ENCODE measurements at places on chromosomes 7 and 10.

DNA sequence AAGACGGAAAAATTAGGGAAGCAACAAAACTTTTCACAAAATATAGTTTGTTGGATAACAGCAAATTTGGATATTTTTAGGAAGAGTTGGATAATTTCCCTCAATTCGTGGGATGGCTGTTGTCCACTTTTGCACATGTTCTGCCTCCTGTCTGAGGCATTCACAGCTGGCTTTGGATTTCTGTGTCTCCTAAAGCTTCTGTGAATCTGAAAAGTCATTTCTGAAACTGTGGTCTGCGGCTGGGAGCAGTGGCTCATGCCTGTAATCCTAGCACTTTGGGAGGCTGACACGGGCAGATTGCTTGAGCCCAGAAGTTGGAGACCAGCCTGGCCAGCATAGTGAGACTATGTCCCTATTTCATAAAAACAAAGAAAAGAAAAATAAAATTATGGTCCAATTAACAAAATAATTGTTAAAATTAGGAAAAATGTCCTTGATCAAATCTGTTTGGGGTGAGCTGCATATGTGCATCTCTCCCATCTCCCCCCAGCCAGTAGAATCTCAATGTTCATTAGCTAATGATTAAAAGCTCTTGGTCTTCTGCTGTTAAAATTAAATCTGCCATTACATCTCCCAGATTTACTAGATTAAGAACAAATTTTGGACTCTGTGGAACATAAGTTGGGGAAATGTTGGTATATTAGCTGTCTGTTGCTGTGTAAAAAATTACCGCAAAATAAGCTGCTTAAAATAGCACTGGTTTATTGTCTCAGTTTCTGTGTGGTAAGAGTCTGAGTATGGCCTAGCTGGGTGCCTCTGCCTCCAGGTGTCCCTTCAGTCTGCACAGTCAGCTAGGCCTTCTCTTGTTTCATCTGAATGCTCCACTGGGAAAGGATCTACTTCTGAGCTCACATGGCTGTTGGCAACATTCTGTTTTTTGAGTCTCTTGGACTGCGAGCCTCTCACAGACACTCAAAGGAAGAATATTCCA, 332.0 kb upstream of the FZD1 start:
- no peaks in the 10 kb centered on the region for H3K4me1 ChIP-seq
- no peak overlapping the region for H3K27ac ChIP-seq
- DNase-seq: no peak
- no peaks in the 10 kb centered on the region for H3K36me3 ChIP-seq

- no peak overlapping the region for H3K4me3 ChIP-seq
- DNase-seq: no peak
- no peaks in the 10 kb centered on the region for H3K4me1 ChIP-seq
- H3K27ac ChIP-seq: no peak overlapping the region
These were observed 181.5 kb upstream of the TRIM24 start for GRCh38 chr7:138278601-138279000.

DNA sequence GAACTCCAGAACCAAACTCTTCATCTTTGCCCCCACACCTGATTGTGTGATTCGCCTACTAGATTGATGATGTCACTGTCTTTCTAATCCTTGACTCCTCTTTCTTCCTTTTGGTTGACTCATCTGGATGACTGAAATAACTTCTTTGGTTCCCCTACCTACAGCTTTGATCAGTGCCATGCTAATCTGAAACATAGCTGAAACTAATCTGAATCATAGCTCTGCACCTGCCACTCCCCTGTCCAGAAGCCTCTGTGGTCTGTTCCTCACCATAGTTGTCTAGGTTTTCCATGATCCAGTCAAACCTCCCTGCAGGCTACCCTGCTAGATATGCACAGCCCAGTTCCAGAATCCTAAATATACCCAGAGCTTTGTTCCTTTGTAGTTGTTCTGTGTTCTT, 51.9 kb downstream of the ZNF365 start:
- no peaks in the 10 kb centered on the region for H3K27me3 ChIP-seq
- no peaks in the 10 kb centered on the region for H3K4me1 ChIP-seq
- H3K4me3 ChIP-seq: no peak overlapping the region
- H3K36me3 ChIP-seq: no peaks in the 10 kb centered on the region
- no peak overlapping the region for H3K27ac ChIP-seq

DNA sequence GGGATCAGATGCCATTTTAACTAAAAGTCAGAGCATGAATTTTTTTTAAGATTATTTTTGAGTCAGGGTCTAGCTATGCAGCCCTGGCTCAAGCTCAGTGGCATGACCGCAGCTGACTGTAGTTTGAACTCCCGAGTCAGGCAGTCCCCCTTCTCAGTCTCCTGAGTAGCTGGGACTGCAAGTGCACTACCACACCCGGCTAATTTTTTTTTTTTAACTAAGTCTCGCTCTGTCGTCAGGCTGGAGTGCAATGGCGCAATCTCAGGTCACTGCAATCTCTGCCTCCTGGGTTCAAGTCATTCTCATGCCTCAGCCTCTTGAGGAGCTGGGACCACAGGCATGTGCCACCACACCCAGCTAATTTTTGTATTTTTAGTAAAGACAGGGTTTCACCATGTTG, 7.8 kb downstream of the TAS2R41 start:
- no peak overlapping the region for H3K4me3 ChIP-seq
- H3K4me1 ChIP-seq: no peaks in the 10 kb centered on the region
- H3K36me3 ChIP-seq: no peaks in the 10 kb centered on the region
- H3K27ac ChIP-seq: no peak overlapping the region
- H3K27me3 ChIP-seq: no peaks in the 10 kb centered on the region

DNA sequence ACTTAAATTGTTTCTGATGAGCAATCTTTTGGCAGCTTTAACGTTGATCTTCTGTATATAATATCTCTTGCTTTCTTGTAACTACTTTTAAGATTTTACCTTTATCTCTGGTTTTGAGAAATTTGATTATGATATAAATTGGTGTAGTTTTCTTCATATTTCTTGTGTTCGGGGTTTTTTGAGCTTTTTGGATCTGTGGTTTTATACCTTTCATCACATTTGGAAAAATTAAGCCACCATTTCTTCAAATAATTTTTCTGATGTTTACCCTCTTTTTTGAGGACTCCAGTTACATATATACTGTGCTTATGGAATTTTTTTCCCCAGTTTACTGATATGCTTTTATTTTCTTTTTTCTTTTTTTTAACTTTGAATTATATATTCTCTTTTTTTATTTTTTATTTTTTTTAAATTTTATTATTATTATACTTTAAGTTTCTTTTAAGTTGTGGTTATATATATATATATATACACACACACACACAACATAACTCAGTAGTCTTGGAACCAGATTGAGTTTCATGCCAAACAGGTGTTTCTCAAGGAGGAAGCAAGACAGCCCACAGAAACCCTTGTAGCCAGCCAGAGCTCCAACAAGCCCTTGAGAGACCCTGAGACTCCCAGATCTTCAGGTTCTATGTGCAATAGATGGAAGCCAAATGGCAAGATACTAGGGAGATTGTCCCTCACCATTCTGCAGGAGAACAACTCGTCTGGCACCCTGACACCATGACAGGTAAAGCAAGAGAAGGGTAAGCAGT, 27.5 kb upstream of the NME8 start:
- H3K4me3 ChIP-seq: no peak overlapping the region
- no peaks in the 10 kb centered on the region for H3K36me3 ChIP-seq
- no peaks in the 10 kb centered on the region for H3K27me3 ChIP-seq
- H3K27ac ChIP-seq: no peak overlapping the region

- H3K27me3 ChIP-seq: no peaks in the 10 kb centered on the region
- no peak overlapping the region for H3K27ac ChIP-seq
- H3K4me1 ChIP-seq: no peaks in the 10 kb centered on the region
- H3K36me3 ChIP-seq: peaks cover 2% of the 10 kb centered on the region
- no peak overlapping the region for H3K4me3 ChIP-seq
- no peak for DNase-seq
These were observed 40.2 kb upstream of the ATXN7L1 start for GRCh38 chr7:105916603-105917002.

Data from aorta (tissue), 5 donors.